Activated gamma-delta T cell treated with Interleukin-2 at 50 U/mL for 16 hours (primary cell): ENCODE measurements at places on chromosomes 3 and 15.

- DNase-seq, result no peak
These were observed 7.5 kb downstream of the OXTR start for GRCh38 chr3:8761866-8762265.

GRCh38 chr3:111143-112069, 85.2 kb upstream of the CHL1 start:
- DNase-seq, result no peak

- DNase-seq, result no peak
These were observed 13.6 kb downstream of the IGDCC4 start for GRCh38 chr15:65409036-65409631.

DNA sequence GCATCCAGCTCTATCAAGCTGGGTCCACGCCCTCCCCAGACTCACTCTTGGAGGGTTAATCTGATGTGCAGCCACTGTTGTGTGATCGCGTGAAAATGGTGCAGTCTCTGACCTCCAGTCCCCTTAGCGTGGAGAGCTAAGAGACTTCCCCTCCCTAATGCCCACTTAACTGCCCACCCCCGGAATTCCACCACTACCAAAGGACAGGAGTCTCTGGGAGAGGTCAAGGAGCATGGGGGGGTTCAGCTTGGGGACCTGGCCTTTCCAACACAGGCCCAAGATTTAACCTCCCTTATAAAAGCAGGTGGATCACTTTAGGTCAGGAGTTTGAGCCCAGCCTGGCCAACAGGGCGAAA, 48.8 kb downstream of the CCDC12 start:
- no peak for DNase-seq

DNA sequence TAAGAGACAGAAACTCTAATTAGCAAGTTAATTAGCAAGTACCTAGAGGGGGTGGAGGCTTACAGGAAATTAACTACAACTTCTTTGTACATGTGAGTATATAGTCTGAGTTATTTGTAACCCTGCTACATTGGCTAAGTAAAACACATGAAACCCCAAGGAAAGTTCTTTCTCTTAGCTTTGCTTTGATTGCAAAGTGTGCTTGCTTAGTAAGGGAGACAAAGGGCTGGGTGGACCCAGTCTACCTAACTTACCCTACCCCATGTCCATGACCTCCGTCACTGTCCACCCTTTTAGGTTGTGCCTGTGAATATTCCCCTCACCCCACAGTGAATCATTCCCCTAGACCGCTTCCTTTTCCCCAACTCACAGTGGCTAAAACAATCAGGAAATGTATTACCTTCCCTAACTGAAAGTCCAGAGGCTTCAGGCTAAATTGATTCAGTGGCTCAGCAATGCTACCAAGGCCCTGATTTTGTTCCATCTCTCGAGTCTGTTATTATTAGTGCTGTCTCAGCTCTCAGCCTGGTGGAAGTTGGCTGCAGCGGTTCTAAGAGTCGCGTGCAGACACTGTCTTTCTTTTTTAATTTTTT, 31.1 kb upstream of the RYR3 start:
- DNase-seq, result no peak

DNA sequence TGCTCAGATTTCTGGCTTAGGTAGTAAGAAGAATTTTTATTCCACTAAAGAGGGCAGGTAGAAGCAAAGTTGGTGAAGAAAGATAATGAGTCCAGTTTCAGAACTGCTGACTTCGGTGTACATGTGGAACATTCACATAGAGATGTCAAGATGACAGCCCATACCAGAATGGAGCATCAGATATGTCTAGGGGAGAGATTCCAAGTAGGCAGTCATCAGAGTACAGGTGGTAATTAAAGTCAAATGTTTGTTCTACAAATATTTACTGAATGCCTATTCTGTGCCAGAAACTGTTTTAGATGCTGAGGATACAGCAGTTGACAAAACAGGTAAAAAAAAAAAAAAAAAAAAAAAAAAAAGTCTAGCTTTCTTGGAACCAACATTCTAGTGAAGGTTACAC, 81.9 kb downstream of the FGF12 start:
- DNase-seq, result no peak

GRCh38 chr3:142188846-142189245, 36.5 kb downstream of the GK5 start:
- DNase-seq, result no peak

DNA sequence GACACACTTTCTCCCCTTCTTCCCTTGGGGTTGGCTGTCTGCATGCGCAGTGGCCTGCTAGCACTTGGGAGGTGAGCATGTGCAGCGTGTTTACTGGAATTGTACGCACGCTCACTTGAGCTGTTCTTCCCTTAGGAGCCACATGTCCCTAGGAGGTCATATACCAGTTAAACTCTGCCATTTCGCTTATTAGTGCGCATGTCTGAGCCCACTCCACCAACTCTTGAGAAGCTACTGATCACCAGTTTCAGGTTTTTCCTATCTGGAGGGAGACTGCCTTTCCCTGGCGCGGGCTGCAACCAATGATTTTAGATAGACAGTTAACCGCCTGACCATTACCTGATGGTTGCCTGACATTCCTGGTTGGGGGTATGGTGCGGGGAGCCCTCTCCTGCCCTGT, 47.6 kb upstream of the SPPL2A start:
- no peak for DNase-seq

GRCh38 chr3:185337231-185337816, 25.6 kb upstream of the MAP3K13 start:
- no peak for DNase-seq
